Panc1 (cell line): ENCODE measurements at places on chromosomes 16 and 17. TPM values are rescaled to one million over a fixed set of nuclear protein-coding genes. Genes with fewer than 3 reads are reported as not detected.

- DNase-seq, result no peak
These were observed 134.6 kb downstream of the CLEC16A start for GRCh38 chr16:11078812-11079459.

DNA sequence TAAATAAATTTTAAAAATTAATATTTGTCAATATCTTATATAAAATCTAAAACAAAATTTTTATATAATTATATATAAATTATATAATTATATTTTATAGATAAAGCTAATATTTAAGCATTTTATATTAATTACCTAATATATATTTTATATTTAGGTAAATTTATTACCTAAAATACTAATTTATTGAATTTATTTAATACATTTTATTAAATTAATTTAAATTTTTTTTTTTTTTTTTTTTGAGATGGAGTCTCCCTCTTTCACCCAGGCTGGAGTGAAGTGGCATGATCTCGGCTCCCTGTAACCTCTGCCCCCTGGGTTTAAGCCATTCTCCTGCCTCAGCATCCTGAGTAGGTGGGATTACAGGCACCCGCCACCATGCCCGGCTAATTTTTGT, 22.4 kb downstream of the ATAD5 start:
- no peak for DNase-seq

- DNase-seq, result no peak
These were observed 42.4 kb upstream of the TRAP1 start for GRCh38 chr16:3759736-3760135.

DNA sequence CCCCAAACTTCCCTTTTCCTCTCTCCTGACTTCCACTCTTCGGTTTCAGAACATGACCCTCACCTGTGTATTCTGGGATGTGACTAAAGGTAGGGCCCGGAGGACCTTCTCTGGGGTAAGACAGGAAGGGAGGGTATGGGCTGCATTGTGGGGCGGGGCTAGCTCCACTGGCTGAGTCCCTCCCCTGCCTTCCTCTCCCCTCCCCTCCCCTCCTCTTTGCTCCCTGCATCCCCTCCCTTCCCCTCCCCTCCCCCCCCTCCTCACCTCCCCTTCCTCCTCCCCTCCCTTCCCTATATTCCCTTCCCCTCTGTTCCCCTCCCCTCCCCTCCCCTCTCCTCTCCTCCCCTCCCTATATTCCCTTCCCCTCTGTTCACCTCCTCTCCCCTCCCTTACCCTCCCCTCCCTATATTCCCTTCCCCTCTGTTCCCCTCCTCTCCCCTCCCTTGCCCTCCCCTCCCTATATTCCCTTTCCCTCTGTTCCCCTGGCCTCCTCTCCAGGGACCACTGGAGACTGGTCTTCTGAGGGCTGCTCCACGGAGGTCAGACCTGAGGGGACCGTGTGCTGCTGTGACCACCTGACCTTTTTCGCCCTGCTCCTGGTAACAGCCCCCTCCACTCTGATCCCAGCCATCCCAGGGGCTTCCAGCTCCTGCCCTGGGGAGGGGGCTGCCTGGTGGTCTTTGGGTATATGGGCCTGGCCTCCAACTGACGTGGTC, 11.8 kb downstream of the ADGRG3 start:
- DNase-seq, result no peak

- DNase-seq, result no peak
These were observed 31.3 kb downstream of the METRNL start for GRCh38 chr17:83110735-83111134.

DNA sequence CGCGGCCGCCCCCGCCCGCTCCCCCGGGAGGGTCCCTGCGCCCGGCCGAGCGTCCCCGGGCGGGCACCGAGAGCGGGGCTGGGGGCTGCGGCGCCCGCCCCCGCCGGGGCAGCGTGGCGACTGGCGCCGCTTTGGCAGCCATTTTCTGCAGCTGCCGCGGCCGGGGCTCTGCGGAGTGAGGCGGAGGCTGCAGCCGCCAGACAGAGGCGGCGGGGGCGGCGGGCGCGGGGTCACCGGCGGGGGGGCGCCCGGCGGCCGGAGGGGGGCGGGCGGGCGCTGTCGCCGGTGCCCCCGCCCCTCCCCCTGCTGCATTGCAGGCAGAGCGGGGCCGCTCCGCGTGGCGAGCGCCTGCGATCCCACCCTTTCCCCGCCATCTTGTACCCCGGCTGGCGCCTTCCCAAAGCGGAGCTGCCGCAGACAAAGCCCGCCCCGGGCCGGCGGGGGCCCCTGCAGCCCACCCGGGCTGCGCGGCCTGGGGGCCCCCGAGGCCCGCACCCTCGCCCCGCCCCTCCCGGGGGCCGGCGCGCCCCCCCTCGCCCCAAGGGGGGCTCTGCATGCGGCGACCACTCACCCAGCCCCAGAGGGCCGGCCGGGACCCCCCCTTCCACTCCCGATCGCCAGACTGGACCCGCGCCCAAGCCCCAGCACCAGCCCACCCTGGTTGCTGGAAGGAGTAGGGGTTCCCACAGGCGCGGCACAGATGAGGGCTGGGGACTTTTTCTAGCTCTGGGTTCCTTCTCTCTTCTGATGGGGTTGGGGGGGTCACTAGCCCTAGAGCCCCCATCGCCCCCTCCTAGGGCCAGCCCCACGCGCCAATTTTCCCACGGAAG, 16.6 kb upstream of the CBX8 start:
- no peak for DNase-seq

- no peak for DNase-seq
These were observed 47.9 kb upstream of the CPHXL start for GRCh38 chr16:75774197-75774596.

DNA sequence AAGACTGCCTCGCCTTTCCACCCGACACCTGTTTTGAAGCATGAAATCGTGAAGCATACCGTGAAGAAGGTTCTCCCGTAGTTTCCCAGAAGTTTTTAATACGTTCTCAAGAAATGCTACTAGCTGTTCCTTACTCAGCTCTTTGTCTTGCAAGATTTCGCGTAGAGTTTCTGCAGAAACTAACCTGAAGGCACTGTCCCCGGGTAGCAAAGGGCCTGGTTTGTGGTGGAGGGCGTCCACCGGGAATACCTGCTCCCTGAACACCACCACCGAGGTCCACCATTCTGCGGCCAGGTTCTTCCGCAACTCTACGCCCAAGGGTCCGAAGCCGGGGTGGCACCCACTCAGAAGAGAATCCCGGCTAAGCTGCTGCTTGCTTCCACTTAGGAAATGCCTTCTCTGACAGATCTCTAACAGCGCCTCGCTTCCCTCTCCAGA, 487 bp downstream of the POLG2 start:
- no peak for DNase-seq

DNA sequence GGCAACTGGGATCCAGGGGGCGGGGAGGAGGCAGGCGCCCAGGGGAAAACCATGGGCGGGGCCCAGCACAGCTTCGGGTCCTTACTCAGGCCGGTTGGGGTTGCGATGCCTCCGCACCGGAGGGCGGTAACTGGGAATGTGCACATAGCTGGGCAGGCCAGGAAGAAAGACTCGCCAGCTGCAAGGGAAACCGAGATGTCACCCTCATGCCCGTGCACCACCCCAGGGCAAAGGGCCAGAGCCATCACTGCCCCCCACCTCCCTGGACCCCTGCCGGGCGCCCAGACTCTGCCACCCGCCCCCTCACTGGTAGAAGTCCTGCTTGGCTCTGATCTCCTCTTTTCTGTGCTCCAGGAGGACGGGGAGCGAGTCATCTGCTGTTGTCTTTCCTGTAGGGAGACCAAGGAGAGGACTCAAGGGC, 6.7 kb downstream of the ALOX12B start:
- DNase-seq, result no peak

GRCh38 chr16:73171380-73171779, 123.5 kb upstream of the ZFHX3 start:
- no peak for DNase-seq

GRCh38 chr17:30550512-30551273, 73.5 kb downstream of the GOSR1 start:
- DNase-seq, result no peak

- no peak for DNase-seq
These were observed 5.6 kb downstream of the ACE start for GRCh38 chr17:63482509-63482908.

DNA sequence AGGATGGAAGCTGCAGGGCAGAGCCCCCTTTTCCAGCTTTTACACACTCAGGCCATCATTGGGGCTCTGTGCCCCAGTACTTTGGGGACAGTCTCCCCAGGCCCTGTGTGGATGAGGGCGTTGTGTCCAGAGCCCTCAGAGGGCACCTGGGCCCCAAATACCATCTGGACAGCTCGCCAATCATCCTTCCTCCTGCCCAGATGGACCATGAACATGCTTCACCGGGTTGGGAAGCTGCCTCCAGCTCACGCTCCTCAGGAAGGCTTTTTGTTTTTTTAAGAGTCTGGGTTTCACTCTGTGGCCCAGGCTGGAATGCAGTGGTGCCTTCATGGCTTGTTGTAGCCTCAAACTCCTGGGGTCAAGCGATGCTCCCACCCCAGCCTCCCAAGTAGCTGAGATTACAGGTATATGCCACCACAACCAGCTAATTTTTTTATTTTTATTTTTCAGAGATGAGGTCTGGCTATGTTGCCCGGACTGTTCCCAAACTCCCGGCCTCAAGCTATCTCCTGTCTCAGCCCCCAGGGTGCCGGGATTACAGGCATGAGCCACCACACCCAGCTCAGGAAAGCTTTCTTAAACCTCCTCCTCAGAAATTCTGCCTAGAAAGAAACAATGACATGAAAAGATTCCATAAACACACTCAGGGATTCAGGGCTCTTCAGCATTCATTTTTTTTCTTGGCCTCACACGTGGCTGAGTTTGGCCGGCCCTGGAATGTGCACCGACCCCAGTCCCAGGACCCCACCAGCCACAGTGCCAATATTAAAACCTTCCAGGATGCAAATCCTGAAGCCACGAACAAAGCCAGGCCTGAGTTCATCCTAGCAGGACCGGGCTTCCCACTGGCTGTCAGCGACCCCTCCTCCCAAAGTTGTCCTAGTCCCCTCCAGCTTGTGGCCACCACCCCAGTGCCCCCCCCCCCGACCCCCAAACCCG, 27.4 kb upstream of the ZNF423 start:
- DNase-seq, result no peak

DNA sequence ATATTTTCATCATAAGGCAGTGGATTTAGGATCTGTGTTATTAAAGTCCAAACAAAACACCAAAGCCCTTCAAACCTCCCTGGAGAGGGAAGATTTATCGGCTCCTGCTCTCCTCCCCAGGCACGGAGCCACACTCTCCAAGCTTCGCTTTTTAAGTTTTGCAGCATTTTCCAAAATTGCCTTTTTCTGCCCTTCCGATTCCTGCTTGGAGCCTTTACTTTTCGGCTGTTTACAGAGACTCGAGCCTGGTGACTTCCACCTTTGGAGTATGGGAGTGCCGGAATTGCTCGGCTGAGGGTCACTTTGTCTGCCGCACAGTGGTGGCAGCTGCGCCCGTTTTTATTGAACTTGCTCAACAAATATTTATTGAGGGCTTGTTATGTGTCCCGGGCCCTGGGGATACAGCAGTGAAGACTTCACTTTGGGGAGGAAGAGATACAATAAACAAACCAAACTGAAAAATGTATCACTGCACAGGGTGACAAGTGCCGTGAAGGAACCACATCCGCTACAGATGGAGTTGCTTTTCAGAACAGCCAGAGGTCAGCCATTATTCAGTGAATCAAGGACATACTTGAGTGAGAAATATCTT, 185.5 kb downstream of the NTN1 start:
- no peak for DNase-seq

TM4SF5 gene
- not detected for total RNA-seq

PLLP gene
- total RNA-seq, result 0.72 TPM

MNT gene
- 31.8 TPM for total RNA-seq

TEX19 gene
- total RNA-seq, result 0.21 TPM

CEP295NL gene
- total RNA-seq, result 0.87 TPM
